Activated CD4-positive, alpha-beta T cell treated with anti-CD3 and anti-CD28 coated beads, Interleukin-2, amount 10 ng/mL, durations not matched to agents 7 days and 5 days (primary cell): ENCODE measurements at places on chromosomes 7 and 10.

GRCh38 chr7:103141753-103142404 lies 7.0 kb downstream of the NAPEPLD start:
- DNase-seq: no peak
- no peaks in the 10 kb centered on the region for H3K27me3 ChIP-seq
- H3K36me3 ChIP-seq: peaks cover 5% of the 10 kb centered on the region
- no peak overlapping the region for H3K4me3 ChIP-seq
- H3K27ac ChIP-seq: no peak overlapping the region
- peaks cover 5% of the 10 kb centered on the region for H3K4me1 ChIP-seq

DNA sequence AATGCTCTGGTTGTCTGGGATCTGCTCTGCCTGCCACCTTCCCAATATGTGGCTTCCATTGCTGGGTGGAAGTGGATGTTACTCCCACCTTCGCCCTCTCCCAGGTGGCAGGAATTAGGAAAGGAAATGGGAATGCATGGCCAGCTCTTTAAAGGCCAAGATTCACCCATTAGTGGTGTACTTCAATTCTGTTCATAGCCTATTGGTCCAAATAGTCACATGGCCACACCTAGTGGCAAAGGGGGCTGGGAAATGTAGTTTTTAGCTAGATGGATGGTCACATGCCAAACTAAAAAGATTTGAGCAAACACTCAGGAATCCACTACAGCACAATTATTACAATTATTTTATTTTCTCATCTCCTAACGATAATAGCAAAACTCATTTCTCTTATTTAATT lies 135.1 kb downstream of the NPY start:
- H3K4me3 ChIP-seq: no peak overlapping the region
- H3K36me3 ChIP-seq: no peaks in the 10 kb centered on the region
- no peak overlapping the region for H3K27ac ChIP-seq
- no peaks in the 10 kb centered on the region for H3K4me1 ChIP-seq
- no peak for DNase-seq

GRCh38 chr10:44984671-44985101 lies 6.1 kb upstream of the DEPP1 start:
- no peak overlapping the region for H3K4me3 ChIP-seq
- no peak for DNase-seq
- no peaks in the 10 kb centered on the region for H3K36me3 ChIP-seq
- no peak overlapping the region for H3K27ac ChIP-seq
- peaks cover 3% of the 10 kb centered on the region for H3K27me3 ChIP-seq

GRCh38 chr10:88881320-88881719 lies 1.3 kb downstream of the STAMBPL1 start:
- H3K27me3 ChIP-seq: no peaks in the 10 kb centered on the region
- peak overlapping the region; percentile 92 for H3K4me3 ChIP-seq
- H3K36me3 ChIP-seq: peaks cover 44% of the 10 kb centered on the region
- DNase-seq: no peak
- peaks cover 81% of the 10 kb centered on the region for H3K4me1 ChIP-seq

DNA sequence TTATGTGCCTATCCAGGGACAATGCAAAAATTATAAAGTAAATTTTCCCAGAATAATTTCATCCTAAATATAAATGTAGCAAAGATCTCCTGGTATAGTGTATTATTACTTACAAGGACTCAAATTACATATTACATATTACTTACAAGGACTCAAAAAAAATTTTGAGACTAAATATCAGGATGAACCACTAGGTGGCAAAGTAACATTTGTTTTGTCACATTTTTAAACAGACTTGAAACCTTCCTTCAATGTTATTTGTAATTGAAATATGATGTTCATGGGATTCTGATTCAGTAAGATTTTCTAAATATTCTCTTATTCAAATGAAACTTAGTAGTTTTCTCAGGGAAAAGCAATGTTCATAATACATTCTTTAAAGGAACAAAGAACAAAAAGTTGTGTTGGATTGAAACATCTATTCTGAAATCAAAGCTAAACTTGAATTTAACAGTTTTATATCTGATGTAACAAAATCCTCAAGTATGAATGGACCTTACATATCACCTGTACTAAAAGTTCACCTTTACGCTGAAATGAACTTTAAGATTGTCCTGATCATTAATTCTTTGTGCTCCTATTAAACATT lies 74.3 kb upstream of the GNAI1 start:
- H3K4me1 ChIP-seq: no peaks in the 10 kb centered on the region
- DNase-seq: no peak
- H3K27me3 ChIP-seq: no peaks in the 10 kb centered on the region
- H3K27ac ChIP-seq: no peak overlapping the region
- no peak overlapping the region for H3K4me3 ChIP-seq

DNA sequence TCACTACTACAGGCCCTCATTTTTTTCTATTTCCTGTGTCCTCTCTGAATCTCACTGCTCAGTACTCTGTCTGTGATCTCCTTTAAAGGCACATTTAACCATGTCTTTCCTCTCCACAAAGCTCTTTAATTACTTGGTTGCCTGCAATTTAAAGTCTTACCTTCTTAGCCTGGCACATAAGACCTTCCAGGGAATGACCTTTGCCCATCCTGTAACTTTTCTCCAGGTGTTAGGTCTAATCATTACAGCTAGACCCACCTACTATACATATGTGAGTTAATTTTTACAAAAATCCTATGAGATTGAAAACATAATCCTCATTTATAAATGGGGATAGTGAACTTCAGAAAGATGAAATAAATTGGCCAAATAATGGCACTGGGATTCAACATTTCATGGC lies 244.1 kb upstream of the RHOBTB1 start:
- H3K27ac ChIP-seq: no peak overlapping the region
- no peaks in the 10 kb centered on the region for H3K4me1 ChIP-seq
- peaks cover 1% of the 10 kb centered on the region for H3K27me3 ChIP-seq
- no peaks in the 10 kb centered on the region for H3K36me3 ChIP-seq

DNA sequence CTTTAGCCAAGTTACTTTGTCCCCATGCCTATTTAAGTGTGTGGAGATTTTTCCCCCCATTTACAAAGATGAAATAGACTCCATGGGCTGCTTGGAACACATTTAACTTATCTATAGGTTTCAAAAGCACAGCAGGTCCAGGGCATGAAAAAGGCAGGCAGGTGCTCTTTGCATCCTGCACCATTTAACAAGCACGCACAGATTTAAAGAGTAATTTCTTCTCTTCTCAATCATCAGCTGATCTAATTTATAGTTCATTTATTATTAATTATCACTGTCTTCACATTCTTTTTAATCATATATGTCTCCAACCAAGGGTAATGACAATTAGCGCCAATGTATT lies 156.8 kb downstream of the CACNA2D1 start:
- H3K36me3 ChIP-seq: no peaks in the 10 kb centered on the region
- H3K27me3 ChIP-seq: no peaks in the 10 kb centered on the region
- H3K4me1 ChIP-seq: no peaks in the 10 kb centered on the region

GRCh38 chr7:2142386-2142785 lies 90.4 kb downstream of the MAD1L1 start:
- H3K27ac ChIP-seq: no peak overlapping the region
- peaks cover 10% of the 10 kb centered on the region for H3K4me1 ChIP-seq
- no peaks in the 10 kb centered on the region for H3K36me3 ChIP-seq
- H3K27me3 ChIP-seq: no peaks in the 10 kb centered on the region

DNA sequence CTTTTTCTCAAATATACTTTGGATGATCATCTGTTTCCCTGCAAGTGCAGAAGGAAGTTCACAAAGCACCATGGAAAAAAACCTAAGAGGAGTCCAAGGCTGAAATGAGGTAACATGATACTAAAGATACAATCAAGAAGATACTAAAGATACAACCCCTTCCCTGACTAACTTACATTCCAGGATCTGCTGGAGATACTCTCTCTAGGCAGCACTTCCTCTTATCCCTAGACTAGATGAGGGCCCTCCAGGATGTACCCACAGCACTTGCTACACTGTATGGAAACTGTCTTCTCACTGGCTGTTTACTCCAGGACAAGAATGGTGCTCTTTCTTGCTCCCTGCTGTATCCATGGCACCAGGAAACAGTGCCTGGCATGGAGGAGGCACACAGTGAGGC lies 116.4 kb upstream of the NFE2L3 start:
- no peak for DNase-seq
- H3K27ac ChIP-seq: no peak overlapping the region
- H3K27me3 ChIP-seq: peaks cover 22% of the 10 kb centered on the region
- no peaks in the 10 kb centered on the region for H3K36me3 ChIP-seq
- H3K4me3 ChIP-seq: no peak overlapping the region

DNA sequence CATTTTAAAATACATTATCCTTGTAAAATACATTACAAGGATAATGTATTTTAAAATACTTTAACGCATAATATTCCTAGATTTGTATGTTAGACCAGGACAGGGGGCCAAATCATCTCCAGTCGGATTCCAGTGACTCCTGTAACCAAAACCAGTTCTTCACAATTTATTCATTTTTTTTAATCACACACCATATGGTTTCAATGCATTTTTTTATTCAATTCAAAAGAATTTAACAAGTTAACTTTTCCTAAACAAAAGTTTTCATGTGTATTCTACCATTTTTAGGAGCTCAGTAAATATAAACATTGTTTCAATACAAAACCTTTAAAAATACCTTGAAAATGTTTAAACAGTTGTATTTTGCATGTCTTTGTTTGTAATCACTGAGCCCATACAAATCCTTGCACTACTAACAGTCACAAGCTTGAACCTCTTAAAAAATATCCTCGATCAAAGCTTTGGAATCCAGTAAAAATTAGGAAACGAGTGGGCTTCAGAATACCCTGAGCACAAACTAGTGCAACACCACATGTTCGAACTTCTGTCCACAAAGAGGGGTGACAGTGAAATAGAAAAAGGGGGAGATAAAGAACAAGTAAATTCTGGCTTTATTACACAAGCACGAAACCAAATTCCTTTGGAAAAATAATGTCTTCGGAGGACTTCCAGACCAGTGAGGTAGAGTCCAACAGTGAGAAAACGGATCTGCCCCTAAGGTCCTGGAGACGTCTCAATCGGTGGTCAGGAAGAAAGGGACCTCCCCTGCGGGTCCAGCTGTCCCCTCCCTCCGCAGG lies 1.6 kb downstream of the CCDC71L start:
- peaks cover 31% of the 10 kb centered on the region for H3K4me1 ChIP-seq
- peak overlapping the region; percentile 87 for H3K4me3 ChIP-seq
- peaks cover 3% of the 10 kb centered on the region for H3K36me3 ChIP-seq
- H3K27ac ChIP-seq: peak overlapping the region; percentile 82
- no peak for DNase-seq

DNA sequence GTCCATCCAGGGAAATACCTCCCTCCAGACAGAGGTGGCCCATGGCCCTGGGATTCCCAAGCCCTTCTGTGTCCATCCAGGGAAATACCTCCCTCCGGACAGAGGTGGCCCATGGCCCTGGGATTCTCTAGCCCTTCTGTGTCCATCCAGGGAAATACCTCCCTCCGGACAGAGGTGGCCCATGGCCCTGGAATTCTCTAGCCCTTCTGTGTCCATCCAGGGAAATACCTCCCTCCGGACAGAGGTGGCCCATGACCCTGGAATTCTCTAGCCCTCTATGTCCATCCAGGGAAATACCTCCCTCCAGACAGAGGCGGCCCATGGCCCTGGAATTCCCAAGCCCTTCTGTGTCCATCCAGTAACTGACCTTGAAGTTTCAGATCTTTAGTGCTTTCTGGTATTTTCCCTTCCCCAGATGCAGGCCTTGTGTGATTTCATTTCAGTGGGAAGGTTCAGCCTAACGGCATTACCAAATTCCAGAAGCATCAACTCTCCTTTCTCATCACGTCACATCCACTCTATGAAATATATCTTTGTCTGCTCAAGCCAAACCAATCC lies 28.8 kb upstream of the DIP2C start:
- H3K4me3 ChIP-seq: no peak overlapping the region
- H3K4me1 ChIP-seq: no peaks in the 10 kb centered on the region
- H3K27me3 ChIP-seq: no peaks in the 10 kb centered on the region
- no peak overlapping the region for H3K27ac ChIP-seq
- H3K36me3 ChIP-seq: peaks cover 3% of the 10 kb centered on the region
- no peak for DNase-seq

DNA sequence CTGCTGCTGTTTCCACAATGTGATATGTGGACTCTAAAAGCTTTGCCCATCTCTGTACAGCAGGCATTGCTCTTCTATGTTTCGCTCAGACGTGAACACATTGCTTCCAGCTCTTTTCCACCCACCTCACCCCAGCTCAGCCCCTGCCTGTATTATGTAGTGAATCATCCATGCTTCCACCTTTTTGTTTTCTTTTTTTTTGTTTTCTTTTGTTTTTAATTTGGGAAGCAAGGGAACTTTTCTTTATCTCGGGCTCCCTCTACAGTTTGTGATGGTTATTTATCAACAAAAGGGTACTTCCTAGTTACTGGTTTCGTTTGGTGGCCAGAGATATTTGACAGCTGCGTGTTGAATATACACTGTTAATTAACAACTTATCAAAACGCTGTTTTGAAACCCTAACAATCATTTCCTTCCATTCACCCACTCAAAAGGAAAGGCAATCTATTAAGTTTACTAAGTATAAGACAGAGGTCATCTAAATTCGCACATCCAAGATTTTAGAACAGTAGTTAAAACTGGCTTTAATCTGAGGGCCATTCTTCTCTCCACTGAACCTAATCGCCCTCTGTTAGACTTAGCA lies 127.9 kb upstream of the STK17A start:
- H3K4me1 ChIP-seq: peaks cover 5% of the 10 kb centered on the region
- no peaks in the 10 kb centered on the region for H3K36me3 ChIP-seq

- peak overlapping the region; percentile 99 for H3K4me3 ChIP-seq
- peaks cover 3% of the 10 kb centered on the region for H3K36me3 ChIP-seq
- peaks cover 29% of the 10 kb centered on the region for H3K4me1 ChIP-seq
- no peak for DNase-seq
- H3K27me3 ChIP-seq: no peaks in the 10 kb centered on the region
Observed at GRCh38 chr7:23106823-23107663, 1.5 kb downstream of the KLHL7 start.

GRCh38 chr10:130137090-130137448 lies 878 bp downstream of the GLRX3 start:
- peaks cover 21% of the 10 kb centered on the region for H3K36me3 ChIP-seq
- peak overlapping the region; percentile 86 for H3K27ac ChIP-seq
- peaks cover 9% of the 10 kb centered on the region for H3K27me3 ChIP-seq

DNA sequence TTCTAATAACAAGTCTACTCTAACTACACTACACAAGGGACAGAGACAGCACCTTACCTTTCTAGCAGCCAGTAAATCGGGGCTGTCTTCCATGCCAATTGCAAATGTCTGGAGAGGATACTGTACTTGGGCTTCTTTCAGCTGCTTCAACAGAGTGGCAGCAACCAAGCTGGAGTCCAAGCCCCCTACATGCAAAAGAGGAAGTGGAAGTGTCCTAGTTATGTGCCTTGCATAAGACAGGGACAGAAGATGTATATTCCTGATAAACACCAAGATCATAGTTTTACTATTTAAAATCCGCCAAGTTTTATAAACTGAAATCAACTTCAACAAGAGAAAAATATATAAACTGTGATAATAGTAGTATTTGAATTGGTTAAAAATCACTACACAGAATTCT lies 14.0 kb downstream of the ASNS start:
- no peak overlapping the region for H3K4me3 ChIP-seq
- H3K36me3 ChIP-seq: peaks cover 51% of the 10 kb centered on the region
- H3K27ac ChIP-seq: no peak overlapping the region
- no peak for DNase-seq
- no peaks in the 10 kb centered on the region for H3K27me3 ChIP-seq
